Vagina (tissue), 2 donors: ENCODE measurements at places on chromosomes 4 and X.

DNA sequence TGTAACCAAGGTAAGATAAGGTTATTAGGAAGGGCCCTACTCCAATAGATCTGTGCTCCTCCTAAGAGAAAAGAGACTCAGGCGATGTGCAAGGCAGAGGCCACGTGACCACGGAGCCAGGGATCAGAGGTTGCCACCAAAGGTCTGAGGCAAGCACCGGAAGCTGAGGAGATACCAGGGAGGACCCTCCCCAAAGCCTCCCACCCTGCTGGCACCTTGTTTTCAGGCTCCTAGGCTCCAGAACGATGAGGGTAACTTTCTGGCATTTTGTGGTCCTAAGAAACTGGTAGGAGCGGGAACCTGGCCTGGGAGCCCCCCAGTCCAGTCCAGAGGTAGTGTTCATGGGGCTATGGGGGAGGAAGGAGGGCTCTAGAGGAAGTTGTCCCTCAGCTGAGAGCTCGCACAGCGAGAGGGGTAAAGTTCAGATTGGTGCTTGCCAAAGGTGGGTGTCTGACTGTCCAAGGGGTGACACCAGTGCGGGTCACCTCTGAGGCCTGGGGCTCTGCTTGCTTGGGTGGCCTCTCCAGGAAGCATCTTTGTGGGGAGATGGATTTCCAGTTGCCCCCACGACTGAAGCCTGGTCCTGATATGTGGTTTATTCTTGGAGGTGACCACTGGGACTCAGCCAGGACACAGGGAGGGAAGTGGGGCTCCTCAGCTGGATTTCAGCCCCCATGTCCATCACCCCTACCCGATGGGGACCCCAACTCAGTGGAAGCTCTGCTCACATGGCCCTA is 7.5 kb upstream of the LETM1 start:
- no peak for DNase-seq

GRCh38 chr4:40182001-40182400 is 14.8 kb upstream of the RHOH start:
- no peak for DNase-seq

DNA sequence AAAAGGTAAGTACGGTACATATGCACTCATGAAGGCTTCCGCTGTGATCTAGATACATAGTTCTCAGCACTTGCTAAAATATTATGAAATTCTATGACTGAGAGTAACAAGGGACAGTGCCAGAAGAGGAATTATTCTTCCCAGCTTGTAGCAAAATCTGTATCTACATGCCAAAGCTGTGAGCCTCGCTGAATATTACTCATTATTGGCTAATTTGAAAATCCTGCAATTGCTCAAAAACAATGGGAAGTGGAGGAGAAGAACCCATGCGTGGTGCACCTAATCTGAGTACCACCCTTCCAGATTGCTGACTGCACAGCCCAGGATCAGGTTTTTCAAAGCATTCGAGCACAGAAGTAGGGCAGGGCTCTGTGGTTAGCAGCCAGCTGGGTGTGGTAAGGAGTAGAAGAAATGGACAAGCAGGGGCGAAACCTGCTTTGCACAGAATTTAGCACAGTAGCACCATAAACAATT is 17.4 kb upstream of the PDCL2 start:
- no peak for DNase-seq

DNA sequence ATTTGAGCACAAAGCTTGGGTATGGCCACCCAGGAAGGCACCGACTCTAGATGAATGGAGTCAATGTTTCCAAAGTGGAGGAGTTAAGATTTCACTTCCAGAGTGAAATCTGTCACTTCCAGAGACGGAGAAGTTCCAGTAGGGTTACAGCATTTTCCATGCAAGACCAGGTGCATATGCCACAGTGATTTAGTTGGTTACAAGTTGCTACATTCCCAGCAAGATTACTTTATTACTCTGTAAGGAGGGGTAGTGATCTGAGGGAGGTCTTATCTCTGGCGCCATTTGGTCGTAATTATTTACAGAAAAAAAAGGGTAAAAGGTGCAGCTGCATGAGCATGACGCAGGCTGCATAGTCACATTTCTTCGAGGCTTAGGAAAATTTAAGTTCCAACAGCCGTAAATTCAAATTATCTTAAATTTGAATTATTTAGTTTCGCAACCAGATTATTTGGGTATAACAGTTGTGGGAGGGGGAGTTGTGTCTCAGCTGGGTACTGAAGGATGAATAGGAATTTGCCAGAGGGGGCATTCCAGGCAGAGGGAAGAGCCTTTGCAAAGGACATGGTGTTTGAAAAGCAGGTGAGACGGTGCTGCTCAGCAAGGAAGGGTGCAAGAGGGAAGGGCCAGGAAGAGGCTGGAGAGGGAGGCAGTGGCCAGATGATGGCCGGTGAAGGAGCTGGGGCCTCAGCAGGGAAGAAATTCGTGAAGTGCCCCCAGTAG is 17.4 kb upstream of the AFAP1 start:
- DNase-seq, result no peak

DNA sequence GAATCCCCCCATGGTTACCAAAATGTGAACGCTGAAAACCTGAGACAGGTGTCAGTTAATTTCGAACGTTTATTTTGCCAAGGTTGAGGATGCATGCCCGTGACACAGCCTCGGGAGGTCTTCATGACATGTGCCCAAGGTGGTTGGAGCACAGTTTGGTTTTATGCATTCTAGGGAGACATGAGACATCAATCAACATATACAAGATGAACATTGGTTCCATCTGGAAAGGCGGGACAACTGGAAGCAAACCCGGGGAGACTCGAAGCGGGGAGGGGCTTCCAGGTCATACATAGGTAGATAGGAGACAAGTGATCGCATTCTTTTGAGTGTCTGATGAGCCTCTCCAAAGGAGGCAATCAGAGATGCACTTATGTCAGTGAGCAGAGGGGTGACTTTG is 11.0 kb upstream of the SH3BP2 start:
- DNase-seq, result no peak

DNA sequence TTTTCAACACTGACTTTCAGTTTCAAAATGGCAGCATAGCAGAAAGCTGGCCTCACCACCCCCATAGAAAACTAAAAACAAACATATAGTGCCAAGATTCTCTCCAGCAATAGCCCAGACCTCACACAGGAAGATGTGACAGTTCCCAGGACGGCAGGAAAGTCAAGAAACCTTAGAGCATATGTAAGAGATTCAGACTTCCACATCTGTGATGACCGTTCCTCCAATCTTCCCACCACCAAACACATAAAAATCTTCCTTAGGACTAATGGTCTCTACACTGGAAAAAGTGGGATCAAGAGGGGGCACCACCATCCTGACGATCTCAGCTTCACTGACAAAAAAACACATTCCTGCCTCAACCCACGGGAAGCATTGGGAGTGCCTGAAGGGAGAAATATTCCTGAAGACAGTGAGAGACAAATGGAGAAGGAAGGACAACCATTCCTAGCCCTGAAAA is 134.1 kb upstream of the CPXCR1 start:
- no peak for DNase-seq

DNA sequence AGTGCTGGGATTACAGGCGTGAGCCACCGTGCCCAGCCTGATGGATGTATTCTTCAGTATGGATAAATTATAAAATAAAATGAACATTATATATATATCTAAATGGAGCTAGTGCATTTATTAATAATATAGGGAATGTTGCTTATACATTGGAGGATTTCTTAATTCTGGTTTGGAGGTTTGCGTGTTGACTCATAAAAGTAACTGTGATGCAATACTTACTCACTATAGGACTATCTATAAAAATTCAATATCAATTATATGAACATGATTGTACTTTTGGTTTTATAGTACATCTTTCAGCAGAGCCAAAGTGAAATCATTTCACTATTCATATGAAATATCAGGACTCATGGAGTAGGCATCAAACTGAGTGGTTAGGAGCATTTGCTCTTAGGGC is 3.2 kb upstream of the AREG start:
- no peak for DNase-seq

DNA sequence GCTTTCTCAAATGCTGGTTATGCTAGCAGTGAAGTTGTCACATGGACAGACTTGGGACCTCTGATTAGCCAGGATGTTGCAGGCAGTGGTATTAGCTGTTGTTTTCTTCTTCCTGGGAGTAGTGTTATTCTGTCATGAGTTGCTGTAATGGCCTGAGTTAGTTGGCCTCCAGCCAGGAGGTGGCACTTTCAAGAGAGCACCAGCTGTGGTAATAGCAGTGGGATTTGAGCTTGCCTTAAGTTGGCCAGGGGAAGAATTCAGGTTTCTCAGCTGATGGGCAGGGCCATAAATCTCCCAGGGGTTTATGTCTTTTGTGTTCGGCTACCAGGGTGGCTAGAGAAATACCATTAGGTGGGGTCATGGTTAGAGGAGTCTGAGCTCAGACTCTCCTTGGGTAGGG is 132.6 kb downstream of the GLUD2 start:
- DNase-seq, result no peak

DNA sequence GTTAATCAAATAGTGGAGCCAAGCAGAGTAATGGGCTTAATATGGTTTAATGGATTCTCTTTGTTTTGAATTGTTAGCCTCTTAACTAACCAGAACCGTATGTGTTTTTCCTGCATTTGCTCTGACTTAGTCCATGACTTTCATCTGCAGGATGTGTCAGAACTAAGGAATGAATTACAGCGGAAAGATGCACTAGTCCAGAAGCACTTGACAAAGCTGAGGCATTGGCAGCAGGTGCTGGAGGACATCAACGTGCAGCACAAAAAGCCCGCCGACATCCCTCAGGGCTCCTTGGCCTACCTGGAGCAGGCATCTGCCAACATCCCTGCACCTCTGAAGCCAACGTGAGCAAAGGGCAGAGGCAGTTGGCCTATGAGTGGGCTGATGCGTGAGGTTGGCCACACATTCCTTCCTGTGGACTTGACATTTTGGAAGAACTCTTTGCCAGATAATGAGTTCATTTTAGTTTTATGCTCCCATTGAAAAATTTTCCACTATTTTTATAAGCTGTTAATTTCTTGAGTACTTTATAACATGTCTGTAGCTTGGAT is 9.1 kb downstream of the MED28 start:
- no peak for DNase-seq

DNA sequence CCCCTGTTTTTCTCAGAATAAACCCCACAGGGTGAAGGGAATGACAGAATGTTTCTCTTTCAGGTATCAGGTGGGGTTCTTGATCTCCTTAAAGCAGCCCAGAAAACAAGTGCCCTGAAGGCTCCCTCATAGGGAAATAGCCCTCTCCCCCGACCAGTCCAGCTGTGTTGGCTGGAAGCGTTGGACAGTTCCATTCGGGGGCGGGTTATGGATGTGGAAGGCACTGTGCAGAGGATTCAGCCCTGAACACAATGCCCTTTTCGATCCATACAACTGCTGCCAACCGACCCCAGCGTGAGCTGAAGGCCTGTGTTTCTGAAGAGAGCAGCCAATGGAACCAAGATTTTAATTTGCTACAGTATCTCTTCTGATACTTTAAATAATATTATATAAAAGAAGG is 41.5 kb downstream of the SEL1L3 start:
- no peak for DNase-seq

- no peak for DNase-seq
These were observed 121.9 kb downstream of the PALLD start for GRCh38 chr4:168618577-168619265.

DNA sequence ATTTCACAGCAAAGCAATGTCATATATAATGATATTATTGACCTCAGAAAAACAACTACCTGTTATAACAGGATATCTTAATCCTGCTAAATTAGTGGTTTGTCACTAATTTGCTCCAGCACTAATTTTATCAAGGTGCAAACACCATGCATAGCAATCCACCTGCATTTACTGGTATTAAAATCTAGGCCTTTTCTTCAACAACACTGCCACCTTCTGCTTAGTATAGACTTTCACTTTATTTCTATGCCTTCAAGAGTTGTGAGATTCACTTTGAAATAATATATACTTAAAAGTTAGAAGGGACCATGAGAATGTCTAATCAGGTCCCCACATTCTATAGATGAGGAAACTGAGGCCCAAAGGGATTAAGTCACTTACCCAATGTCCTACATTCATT is 82.1 kb upstream of the IQCM start:
- DNase-seq, result no peak

DNA sequence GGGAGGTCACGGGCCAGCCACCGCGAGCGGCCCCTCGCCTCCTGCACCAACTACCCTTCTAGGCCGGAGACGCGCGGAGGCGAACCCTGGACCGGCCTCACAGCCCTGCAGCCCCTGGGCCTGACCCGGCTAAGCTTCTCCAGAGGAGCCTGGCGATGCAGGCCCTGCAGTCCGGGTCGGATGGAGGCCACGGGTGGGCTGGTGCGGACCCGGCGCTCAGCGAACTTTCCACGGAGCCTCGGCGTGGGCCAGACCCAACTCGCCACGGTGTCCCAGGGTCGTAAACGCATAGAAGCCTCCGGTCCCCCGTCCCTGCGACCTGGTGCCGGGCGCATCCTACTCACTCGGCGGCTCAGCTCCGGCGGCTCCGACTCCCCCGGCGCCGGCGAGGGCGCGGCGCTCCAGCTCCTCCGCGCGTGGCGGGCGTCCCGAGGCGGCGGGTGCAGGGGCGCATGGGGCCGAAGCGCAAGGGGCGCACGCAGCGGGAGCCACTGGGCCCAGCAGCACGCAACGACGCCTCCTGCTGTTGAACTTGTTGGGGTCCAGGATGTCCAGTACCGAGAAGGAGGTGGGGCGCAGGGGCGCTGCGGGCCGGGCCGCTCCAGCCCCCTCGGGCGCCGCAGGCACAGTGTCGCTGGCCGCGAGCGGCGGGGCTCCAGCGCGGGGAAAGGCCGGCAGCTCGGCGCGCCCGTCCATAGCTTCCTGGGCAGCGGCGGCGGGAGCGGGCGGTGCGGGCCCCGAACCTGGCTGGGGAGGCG is 427 bp downstream of the NKX1-1 start:
- no peak for DNase-seq

DNA sequence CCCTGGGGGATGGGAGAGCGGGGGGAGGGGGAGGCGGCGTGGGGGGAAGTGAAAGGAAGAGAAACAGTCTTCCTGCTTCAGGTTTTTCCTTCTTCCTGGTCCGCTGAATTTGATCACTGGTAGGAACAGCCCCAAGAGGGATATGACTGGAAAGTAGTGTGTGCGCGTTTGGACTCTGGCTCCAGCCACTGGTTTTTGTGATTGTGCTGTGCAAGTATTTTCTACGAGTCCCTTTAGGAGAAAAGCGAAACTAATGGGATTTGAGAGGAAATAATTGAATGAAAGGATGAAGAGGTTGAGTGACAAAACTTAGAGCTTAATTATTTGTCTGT is 836 bp downstream of the PRRG1 start:
- DNase-seq, result no peak

- no peak for DNase-seq
These were observed 430.5 kb upstream of the POU3F4 start for GRCh38 chrX:83077606-83078005.

DNA sequence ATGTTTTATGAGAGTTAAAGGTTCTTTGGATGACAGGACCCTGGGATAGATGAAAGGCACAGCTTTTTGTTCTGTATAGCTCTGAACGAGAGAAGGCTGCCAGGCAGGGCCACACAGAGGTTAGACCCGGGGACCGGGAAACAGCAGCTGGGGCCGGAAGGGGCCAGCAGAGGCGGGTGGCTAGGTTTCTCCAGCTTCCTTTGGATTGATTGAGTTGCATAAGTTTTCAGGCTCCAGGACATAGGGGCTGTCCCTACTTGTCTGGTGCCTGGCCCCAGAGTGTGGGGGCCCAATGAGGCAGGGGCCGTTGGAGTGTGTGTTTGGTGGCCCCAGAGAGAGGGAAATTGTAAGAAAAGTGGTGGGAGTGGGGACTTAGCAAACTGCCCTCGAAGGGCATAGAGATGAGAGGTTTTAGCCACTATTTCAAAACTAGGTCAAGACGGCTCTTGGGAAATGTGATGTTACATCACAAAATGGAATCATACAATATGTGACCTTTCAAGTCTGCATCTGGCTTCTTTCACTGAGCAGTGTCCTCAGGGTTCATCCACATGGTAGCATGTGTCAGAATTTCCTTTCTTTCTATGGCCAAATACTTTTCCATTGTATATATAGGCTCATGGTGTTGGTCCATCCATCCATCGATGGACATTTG is 3.7 kb downstream of the ZFP92 start:
- DNase-seq, result no peak
